Aortic smooth muscle cell (primary cell): ENCODE measurements at places on chromosomes 12 and 14. TPM values are rescaled to one million over a fixed set of nuclear protein-coding genes. Genes with fewer than 3 reads are reported as not detected.

MANSC4 gene
- total RNA-seq: not detected in 2 replicates

ITGA5 gene
- total RNA-seq: 213 and 260 TPM in 2 replicates

OGFOD2 gene
- total RNA-seq: 8.1 TPM in 2 replicates

CCDC175 gene
- total RNA-seq: not detected in 2 replicates

SLC25A47 gene
- total RNA-seq: not detected in 2 replicates

ST8SIA1 gene
- total RNA-seq: 1.2 and 1.9 TPM in 2 replicates

MYH6 gene
- not detected in 2 replicates for total RNA-seq

NEUROD4 gene
- total RNA-seq: not detected in 2 replicates

TCL1B gene
- total RNA-seq: not detected in 2 replicates
